Stimulated activated CD8-positive, alpha-beta memory T cell treated with anti-CD3 and anti-CD28 coated beads, Interleukin-7, amount 100 ng/mL, for 24 hours (primary cell): ENCODE measurements at places on chromosomes 5 and 9.

- no peak for DNase-seq
Observed at GRCh38 chr9:127548352-127548881, 63.7 kb upstream of the STXBP1 start.

DNA sequence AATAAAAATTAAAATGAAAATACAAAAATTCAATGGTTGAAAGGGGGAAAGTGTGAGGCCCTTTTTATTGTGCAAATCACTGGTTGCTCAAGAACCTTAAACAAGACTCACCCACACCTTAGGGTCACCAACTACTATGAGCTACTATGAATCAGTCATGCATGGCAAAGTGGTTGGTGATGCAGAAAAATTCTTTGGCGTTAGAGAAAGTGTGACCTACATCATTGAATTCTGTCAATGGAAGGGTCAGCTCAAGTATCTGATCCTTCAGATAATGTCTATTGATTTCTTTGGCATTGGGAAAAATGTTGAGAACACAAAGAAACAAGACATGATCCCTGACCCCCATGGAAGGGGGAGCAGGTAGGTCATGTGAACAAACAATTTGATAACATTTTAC, 149.7 kb upstream of the ADCY2 start:
- no peak for DNase-seq

DNA sequence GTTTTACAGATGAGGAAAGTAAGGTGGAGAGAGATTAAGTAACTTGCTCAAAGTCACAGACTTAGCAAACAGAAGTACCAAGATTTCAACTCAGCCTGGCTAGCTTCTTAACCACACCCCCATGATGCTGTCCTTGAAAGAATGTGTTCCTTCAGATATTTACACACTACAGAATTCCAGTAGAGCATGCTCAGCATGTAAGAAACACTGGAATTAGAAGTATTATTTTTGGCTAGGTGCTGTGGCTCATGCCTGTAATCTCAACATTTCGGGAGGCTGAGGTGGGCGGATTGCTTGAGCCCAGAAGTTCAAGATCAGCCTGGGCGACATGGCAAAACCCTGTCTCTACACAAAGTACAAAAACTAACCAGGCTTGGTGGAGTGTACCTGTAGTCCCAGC, 142.4 kb downstream of the EDIL3 start:
- DNase-seq = no peak

DNA sequence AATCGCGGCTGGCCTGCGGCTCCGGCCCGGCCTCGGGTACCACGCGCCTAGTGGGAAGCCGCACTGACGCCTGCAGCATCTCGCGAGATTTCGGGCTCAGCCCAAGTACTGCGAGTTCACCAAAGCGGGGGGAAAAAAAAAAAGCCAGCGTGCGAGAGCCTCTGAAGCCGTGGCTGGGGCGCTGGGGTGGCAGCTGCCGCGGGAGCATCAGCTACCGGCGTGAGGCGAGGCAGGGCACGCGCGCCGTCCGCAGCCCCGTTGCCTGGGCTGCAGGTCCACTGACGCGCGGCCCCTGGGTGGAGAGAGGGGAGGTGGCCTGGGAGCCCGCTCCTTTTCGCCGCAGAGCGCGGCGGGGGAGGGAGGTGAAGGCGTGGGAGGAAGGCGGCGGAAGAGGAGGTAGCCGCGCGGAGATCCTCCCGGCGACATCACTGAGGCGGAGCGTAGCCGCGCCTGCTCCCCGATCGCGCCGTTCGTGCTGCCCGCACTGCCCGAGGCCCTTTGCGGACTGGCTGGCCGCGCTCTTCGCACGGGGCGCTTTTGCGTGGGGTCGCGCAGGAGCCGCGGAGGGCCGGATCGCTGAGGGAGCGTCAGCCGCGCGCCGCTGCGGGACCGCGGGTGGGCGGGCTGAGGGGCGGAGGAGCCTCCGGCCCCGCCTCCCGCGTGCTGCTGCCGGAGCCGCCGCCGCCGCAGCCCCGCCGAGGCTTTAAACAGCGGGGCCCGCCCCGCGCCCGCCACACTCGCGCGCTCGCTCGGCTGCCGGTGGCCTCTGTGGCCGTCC, at the start of gene SLC12A2:
Gene SLC12A2 (plus strand): TSS at position 734 of the 778 bp plus-strand sequence. CDS start 189 bp downstream, outside the sequence.
- peak; percentile 70 for DNase-seq

GRCh38 chr9:3865141-3865772, 339.5 kb upstream of the RFX3 start:
- no peak for DNase-seq

DNA sequence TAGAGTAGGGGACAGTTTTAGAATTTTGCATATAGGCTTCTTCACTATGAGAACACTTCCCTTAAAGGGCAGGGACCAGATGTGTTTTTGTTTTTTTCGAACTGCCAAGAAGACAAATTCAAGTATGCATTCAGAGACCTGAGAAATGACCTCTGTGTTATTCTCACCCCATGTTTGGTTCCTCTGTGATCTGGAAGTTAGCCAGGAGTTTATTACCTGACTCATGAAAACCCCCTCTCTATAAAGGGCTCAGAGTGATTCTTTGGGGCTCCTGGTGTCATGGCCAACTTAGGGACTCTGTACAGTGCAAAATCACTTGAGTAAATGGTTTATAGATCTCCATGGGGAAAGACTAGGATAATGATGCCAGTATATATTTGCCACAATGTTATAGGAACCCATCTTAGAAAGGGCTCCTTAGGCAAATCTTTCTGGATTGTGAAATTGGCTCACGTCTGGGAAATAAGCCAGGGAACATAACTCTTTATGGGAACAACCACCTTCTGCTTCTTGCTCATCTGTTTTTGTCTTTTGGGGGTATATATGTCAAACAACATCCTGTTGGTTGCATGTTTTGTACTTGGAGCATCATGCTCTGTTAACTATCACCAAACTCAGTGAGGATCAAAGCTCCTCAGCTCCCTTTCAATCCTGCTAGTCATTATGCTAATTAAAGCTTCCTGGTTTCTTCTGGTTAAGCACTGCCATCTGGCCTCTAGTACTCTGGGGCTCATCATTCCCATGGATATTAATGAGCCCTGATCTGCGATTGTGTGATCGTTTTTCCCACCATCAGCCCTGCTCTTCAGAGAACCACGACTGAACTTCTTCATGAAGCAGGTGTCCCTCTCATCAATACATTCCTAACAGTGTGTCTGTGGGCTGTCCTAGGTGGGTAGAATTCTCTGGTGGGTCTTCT, 173.4 kb upstream of the CDH12 start:
- DNase-seq = no peak
